ENCODE measurements at places on chromosomes 4 and X.

GRCh38 chr4:84790769-84791565, 175.5 kb downstream of the WDFY3 start:
- no peak for DNase-seq

DNA sequence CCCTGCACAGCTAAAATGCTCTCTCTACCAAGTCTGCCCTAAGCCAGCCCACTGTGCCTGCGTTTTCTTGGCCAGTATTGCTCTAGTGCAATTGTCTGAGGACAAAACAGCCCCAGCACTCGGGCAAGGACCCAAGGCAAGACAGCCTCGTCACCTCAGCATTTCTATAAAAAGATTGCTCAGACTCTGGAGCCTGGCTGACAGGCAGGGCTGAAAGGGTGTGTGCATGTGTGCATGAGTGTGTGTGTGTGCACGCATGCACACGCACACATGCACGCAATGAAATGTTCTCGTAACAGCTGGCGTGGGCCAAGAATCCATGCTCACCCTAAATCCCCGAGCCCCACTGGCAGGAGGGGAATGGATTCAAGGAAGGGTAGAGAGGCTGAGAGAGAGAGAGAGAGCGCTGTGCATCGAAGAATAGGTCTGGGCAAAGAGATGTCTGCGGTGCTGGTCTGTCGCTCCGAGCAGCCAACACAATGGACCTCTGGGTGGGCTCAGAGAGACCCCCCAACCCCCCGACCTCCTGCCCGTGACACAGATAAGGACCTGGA, 579.2 kb downstream of the BCOR start:
- no peak for DNase-seq

GRCh38 chrX:137290011-137290410, 256.2 kb upstream of the GPR101 start:
- no peak for DNase-seq

- peak; percentile 53 for DNase-seq
Measured at GRCh38 chr4:83197555-83198235, 83.2 kb upstream of the PLAC8 start.

DNA sequence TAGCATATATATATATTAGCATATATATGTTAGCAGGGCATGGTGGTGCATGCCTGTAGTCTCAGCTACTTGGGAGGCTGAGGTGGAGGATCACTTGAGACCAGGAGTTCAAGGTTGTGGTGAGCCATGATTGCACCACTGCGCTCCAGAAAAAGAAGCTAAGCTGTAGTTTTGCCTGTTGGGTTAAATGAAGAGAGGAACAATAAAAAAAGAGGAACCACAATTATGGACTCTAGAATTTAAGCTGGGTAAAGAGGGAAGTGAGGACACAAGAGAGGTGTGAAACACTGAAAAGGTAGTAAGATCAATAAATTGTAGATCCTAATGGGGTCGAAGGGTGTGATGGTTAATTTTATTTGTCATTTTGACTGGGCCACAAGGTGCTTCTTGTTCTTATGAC, 40.5 kb upstream of the HSD17B10 start:
- DNase-seq = peak; percentile 3

DNA sequence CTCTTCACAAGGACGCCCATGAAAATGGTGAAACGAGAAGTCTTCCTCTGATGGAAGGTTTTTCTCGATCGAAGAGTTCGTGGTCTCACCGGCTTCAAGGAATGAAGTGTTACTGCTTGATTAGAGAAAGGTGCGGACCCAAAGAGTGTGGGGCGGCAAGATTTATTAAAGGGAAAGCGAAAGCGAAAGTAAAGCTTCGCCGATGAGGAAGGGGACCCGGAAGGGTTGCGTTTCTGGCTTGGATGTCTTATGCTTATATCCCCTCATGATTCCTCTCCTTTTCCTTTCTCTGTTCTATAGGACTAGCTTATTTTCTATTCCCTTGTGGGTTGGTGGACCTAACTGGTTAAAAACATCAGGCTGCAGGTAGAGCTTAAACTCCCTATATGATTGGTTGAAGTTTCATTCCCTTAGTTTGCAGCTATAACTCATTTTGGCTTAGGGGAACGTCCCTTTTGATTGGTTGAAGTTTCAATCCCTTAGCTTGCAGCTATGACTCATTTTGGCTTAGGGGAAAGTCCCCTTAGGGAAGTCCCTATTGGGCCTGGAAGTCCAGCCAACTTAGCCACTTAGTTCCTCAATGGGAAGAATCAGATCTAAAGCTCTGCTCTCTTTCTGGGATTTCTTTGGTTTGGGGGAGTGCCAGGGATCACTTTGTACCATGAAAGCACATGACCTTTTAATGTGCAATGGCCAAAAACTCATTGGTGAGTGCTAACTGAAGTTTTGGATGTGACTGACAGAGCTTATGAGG, 1025.0 kb upstream of the PCDH10 start:
- DNase-seq = no peak

GRCh38 chr4:34516524-34516923, 1727.8 kb downstream of the ARAP2 start:
- no peak for DNase-seq

All from KG1 (cell line).